Fibroblast of skin of abdomen (primary cell): ENCODE measurements at places on chromosomes 13 and 19.

DNA sequence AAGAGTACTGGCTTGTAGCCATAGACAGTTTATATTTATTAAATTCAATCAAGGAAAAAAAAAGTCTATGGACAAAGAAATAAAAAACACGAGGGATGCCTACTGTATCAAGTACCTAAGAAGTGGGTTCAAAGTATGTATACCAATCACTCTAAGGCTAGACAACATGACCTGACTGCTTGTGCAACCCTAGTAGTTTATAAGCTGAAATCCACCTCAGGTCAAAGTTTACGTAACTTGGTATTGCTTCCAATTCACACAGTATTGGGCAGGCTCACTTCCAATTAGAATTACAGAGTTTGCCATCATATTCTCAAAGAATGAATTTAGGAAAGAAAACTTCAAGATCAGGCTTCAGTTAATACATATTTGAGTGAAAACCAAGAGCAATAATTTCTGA is 657.8 kb downstream of the DACH1 start:
- DNase-seq, result no peak

DNA sequence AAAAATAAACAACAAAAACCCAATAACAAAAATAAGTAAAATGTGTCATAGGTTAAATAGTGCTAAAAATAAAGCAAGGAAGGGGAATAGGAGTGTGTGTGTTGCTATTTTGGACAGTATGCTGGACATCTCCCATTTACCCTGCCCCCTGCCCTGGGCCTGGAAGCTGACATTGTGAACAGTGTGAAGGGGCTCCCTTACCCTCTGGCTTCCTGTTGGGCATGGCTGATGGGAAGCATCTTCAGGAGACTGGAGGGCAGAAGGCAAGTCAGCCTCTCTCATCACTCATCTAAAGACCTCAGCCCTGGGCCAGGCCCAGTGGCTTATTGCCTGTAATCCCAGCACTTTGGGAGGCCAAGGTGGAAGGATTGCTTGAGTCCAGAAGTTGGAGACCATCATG is 26.7 kb downstream of the KCTD15 start:
- no peak for DNase-seq

DNA sequence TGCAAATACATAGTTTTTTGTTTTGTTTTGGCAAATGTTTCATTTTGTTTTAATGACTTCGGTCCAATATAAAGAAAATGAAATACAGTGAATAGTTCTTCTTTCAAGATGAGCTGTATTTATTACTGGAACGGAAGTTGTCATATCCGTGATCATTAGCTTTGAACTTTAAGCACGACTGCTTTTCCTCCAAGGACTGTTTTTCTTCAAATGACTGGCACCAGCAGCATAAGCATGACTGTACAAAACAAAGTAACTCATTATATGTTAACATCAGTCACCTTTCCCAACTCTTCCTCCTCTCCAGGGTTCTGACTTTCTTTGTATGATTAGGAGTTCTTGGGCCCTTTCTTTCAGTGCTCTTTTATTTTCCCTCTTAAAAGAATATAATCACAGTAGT is 20.5 kb downstream of the EDNRB start:
- DNase-seq, result no peak

DNA sequence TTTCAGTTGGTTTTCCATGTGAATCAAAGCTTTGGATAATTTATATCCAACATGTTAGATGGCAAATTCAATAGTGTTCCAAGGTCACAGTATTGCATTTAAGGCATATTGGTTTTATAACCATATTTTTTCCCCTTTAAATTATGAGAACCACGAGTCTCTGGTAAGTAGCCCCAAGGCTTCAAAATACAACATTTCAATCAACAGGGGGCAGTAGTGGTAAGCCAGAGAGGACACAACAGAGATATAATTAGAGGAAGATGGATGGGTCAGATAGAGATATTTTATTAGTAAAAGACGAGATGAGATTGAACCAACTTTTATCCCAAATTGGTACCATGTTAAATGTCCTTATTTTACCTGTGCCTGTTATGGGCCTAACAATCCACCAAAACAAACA is 53.1 kb downstream of the KL start:
- no peak for DNase-seq

GRCh38 chr13:49020940-49021553 is 45.3 kb downstream of the FNDC3A start:
- no peak for DNase-seq

DNA sequence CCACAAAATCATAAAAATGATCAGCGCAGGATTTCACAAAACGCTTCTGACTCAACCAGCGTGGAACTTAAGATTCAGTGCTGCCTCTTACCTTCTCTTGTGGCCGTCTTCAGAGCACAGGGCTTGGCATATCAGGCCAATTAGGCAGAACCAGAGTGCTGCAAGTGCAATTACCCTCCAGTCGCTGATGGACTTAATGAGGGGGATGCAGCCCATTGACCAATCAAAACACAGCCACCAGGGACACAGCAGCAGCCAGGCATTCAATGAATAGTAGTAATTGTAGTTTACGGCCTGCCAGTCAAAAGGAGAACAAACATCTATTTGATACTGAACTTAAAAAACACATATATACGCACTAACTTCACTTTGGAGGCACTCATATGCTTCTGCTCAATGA is 38.2 kb downstream of the TMTC4 start:
- no peak for DNase-seq

- no peak for DNase-seq
Measured at GRCh38 chr19:47183601-47184000, 47.4 kb downstream of the BBC3 start.

DNA sequence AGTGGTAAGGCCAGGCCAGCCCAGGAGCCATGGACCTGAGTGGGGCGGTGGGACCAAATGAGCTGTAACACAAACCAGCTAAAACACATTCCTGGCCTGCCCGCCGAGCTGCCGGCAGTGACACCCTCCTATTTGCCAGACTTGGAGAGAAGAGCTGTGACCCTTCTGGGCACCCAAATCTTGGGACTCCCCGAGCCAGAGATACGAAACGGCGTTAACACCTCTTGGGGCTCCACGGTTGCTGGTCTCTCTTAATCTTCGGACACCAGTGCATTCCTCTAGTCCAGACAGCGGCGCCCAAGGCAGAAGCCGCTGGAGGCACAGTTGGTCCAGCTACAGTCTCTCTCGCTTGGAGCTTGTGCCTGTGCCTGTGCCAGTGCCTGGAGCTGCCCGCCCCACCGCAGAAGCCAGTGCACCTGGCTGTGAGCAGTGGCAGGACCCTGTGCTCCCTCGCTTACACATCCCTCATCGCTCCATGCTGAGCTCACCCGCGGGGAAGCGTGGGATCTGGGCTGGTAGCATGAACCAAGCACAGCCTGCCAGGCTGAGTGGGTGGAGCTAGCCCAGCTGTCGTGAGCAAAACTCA is 147.2 kb upstream of the KLHL1 start:
- DNase-seq, result no peak

DNA sequence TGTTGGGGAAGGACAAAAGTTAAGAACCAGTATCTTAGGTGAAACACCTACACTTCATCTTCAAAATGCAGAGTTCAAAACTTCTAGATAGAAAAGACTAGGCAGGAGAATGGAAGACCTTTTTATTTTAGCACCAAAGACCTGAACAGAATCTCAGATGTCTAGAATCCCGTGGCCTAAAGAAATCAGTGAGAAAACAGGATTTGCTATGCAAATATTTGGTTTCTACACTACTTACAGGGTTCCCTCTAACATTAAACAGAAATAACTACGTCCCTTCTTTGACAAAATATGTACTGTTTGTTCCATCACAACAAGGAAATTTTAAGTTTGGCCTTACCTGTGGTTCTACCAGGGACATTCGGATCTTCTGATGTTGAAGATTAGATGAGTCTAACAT is 21.5 kb downstream of the DIS3 start:
- DNase-seq, result no peak

DNA sequence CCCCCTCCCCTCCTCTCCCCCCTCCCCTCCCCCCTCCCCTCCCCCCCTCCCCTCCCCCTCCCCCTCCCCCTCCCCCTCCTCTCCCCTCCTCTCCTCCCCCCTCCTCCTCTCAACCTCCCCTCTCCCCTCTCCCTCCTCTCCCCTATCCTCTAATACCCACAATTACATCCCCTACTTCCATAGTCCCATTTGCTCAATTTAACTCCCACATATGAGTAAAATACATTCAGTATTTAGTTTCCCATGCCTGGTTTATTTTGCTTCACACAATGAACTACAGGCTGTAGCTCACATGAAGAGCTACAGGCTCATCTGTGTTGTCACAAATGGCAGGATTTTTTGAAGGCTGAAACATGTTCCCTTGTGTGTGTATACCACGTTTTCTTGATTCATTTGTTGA is 6.9 kb downstream of the NLRP5 start:
- no peak for DNase-seq

GRCh38 chr13:42551611-42552010 is 22.3 kb upstream of the TNFSF11 start:
- no peak for DNase-seq

DNA sequence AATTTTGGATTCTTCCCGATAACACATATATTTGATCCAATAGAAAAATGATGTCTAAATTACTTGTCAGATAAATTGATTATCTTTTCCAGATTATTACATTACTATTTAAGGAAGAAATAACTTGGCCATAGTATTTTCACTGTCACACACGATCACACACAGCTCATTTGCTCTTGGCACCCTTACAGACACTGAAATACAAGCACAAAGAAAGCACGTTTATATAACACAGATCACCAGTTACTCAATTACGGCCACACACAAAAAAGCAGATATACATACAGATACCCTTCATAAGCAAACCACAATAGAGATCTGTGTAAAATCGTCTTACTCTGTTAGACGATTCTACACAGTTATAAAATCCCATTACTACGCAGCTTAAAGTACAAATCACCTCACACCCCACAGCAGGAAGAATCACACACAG is 716 bp upstream of the ZNF420 start:
- no peak for DNase-seq

DNA sequence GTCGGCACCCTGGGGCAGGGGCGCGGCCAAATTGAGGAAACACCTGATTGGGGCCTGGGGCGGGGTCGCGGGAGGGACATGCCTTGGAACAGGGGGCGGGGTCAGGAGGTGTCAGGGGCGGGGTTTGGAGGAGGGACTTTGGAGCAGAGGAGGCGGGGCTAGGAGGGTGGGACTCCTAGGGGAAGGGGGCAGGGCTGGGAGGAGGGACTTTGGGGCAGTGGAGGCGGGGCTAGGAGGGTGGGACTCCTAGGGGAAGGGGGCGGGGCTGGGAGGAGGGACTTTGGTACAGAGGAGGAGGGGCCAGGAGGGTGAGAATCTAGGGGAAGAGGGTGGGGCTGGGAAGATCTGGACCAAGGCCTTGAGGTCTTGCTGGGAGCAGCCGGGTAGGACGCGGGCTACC is 21.9 kb downstream of the GRIN2D start:
- DNase-seq, result peak; percentile 75

DNA sequence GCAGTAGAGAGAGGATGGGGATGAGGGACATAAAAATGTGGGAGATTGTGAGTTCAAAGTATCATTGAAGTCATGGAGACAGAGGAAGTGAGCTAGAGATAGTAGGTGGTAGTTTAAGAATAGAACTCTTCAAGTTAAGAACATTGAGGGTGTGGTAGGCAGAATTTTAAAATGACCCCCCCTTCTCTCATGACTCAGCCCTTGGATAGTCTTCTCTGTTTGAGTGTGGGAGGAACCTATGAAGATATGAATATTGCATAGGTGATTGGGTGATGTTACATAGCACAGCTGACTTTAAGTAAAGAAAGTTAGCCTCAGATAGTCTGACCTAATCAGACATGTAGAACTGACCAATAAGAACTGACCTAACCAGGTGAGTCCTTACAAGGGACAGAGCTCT is 418.6 kb downstream of the FOXO1 start:
- no peak for DNase-seq

DNA sequence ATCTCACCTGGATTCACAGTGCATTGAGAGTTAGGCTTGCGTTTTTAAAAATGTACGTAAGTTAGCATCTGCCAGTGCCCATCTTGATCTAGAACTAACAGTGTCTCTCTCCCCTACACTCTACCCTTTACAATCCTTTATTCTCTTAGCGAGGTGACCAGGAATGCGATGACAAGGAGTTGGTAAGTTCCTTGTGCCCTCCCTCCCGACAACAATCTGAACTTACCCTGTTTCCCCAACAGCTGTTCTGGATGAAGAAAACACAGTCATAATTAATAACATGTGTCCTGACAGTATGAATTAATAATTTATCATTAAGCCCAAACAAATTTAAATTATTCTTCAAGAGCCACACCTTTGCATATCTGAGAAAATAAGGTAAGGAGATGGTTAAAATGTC is 6.3 kb downstream of the TSHZ3 start:
- DNase-seq, result no peak

DNA sequence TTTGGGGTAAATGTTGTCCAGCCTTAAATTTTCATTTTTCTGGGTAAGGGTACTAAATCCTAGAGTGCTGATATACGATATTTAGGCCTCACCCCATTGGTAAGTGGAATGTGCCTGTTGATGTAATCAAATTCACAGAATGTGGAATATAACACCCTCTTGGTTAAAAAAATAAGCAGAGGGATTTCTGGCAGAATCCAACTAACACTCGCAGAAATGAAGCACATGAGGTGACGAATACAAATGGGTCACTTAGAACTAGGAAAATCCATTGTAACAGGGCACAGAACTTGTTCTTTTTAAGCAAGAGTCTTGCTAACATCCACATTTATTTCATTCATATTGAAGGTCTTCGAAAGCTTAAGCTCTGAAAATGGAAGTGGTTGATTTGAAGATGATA is 320.3 kb downstream of the SHISA2 start:
- DNase-seq, result no peak

- DNase-seq, result peak; percentile 83
Measured at GRCh38 chr19:55369653-55370304, 484 bp downstream of the IL11 start.

GRCh38 chr19:6668691-6669090 is 1.3 kb downstream of the TNFSF14 start:
- DNase-seq, result no peak

DNA sequence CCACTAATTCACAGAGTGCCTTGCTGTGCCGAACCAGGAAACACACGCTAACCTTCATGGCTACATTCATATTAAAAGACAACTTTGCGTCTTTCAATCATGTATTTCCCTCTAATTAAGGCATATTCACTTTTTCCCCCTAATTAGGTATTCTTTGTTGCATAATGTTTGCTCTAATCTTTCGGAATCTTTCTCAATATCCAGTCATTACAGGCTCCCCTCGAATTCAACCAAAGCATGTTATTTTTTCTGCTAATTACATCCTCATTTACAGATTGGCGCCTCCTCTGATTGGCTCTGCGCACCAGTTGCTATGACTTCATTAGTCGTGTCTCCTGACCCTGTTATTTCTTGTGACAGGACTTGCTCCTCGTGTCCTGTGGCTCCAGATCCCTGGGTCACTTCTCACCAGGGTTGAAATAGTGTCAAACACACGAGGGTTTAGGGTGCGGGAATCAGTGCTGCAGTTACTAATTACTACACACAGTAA is 226.7 kb upstream of the TSHZ3 start:
- no peak for DNase-seq

GRCh38 chr13:44410328-44410859 is 36.8 kb downstream of the SERP2 start:
- DNase-seq, result no peak

GRCh38 chr13:38879278-38879677 is 111.4 kb downstream of the STOML3 start:
- DNase-seq, result no peak
